Islet precursor cell (in vitro differentiated cells): ENCODE measurements at places on chromosomes 3 and 15.
A peak's percentile ranks its signal among the peaks of the same experiment; 100 is the strongest.

DNA sequence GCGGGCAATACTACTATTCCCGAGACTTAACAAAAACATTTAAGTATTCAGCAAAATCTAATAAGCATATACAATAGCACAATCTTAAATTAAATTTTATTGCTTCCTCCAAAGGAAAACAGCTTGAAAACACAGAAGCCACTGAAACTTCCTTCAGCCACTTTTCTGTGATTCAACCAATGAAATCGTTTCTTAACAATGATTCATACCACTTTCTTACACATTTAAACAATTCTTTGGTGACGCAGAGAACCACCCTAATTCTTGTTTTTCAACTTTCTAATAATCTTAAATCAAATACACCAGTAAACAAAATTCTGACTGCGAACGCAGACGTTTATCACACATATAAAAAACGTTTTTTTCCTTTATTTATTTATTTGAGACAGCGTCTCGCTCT lies 4.1 kb downstream of the TJP1 start:
- DNase-seq: no peak

GRCh38 chr3:71854096-71854495 lies 69.1 kb upstream of the PROK2 start:
- DNase-seq: no peak

- no peak for DNase-seq
Measured at GRCh38 chr3:86653661-86654205, 337.2 kb downstream of the VGLL3 start.

- DNase-seq: no peak
Measured at GRCh38 chr3:11078826-11079515, 75.3 kb upstream of the HRH1 start.

GRCh38 chr3:55860049-55860721 lies 373.1 kb upstream of the WNT5A start:
- DNase-seq: no peak

GRCh38 chr3:66371432-66371831 lies 129.4 kb downstream of the LRIG1 start:
- DNase-seq: no peak

GRCh38 chr3:2934541-2934940 lies 175.6 kb downstream of the IL5RA start:
- peak; percentile 63 for DNase-seq

- peak; percentile 53 for DNase-seq
Measured at GRCh38 chr3:52289747-52290595, 2.3 kb downstream of the GLYCTK start.
